Stimulated activated CD4-positive, alpha-beta T cell treated with anti-CD3 and anti-CD28 coated beads, Interleukin-4, amount 100 ng/mL, for 48 hours (primary cell): ENCODE measurements at places on chromosomes 11 and 22.

- no peak for DNase-seq
These were observed 25.6 kb upstream of the CD5 start for GRCh38 chr11:61076506-61077304.

DNA sequence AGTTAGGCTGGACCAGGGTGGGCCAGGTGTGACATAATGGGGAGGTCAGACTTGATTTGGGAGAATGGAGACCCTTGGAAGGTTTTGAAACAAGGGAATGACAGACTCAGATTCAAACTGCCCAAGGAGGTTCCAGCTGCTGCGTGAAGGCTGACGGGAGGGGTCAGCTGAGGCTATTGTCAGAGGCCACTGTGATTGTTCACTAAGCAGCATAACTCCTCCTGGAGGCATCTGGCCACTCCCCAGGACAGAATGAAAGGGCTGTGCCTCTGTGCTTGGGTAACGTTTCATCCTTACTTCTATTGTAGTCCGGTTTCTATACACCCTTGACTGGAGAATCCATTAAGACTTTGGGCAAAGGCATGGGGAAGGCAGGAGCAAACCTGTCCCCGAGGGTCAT is 126.6 kb downstream of the DSCAML1 start:
- DNase-seq: no peak

DNA sequence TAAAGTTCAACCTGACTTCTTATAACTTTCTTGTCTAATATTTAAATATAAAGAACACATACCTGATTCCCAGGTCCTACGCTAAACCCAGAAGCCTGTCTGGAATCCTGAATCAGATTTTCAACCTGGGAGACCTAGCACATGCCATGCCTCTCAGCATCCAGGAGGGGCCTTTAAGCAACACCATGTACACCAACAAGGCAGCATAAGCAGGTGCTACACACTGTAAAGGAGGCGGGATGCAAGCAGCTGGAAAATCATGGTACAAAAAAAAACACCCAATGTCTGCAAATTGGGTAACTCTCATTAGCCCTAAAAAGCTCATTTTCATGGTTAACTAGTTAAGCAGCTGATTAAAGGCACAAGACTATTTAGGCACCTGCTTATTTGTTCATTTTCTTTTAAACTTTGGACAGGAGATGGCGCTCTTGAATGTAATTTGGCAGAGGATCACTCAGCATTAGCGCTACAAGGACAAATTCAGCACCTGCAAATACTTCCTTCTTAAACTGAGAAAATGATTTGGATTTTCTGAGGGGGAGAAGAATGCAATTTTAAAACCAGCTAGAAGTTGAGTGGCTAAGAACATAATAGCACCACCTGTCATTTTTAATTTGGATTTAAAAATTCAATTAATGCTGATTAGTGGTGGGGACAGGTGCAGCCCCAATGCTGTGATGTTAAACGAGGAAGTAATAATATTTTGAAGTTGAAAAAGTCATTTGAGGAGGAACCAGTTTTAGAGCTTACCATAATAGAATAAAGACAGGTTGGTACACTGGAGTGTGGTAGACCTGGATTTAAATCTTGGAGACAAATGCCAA is 104.0 kb downstream of the FAR1 start:
- DNase-seq: no peak

DNA sequence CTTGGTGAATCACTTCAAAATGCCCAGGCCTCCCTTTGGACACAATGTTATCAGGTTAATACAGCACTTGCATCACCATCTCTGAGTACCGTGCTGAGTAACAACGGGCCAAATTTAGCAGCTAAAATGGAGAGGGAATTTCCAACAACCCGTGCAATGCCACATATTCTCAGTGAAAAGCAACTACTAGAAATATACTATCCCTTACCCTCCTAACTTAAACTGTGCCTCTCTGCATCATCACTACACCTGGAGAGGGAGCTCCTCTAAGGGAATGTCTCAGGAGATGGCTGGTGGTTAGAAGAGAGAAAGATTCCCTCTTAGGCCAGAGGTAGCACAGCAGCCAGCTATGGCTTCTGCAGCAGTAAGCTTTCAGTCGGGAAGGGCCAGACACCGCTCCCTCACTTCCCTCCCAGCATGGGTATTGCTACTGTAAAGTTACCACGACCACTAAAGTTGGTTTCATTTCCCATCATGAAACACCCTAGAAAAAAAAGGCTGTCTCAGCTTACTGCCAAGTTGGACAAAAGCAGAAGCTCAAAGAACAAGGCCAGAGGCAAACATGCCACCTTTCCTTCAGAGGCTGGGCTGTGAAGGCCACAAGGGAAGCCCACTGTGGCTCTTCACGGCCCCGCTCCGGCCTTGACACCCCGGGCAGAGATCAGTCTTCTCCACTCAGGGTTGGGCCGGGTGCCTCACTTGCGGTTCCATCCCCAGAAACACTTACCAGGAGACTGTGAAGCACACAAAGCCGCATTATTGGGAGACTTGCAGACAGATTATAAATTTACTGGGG is 3.9 kb downstream of the MAML2 start:
- no peak for DNase-seq

DNA sequence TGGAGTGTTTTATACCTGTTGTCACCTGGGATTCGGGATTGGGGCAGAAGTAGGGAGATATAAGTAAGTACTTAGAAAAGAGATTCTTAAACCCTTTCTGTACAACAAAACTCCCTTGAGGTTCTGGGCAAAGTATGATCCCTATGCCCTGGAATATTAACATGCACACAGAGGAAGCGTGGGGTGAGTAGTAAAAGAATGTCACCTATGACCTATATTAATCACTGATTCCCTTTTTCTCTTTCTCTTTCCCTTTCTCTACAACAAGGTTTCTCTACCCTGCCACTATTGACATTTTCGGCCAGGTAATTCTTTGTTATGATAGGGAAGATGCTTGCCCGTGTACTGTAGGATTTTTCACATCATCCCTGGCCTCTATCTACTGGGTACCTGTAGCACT is 209.7 kb upstream of the PLET1 start:
- DNase-seq: no peak
